ENCODE measurements at places on chromosomes 2 and 18.

GRCh38 chr2:235668782-235669181 lies 174.9 kb downstream of the AGAP1 start:
- no peak for DNase-seq

DNA sequence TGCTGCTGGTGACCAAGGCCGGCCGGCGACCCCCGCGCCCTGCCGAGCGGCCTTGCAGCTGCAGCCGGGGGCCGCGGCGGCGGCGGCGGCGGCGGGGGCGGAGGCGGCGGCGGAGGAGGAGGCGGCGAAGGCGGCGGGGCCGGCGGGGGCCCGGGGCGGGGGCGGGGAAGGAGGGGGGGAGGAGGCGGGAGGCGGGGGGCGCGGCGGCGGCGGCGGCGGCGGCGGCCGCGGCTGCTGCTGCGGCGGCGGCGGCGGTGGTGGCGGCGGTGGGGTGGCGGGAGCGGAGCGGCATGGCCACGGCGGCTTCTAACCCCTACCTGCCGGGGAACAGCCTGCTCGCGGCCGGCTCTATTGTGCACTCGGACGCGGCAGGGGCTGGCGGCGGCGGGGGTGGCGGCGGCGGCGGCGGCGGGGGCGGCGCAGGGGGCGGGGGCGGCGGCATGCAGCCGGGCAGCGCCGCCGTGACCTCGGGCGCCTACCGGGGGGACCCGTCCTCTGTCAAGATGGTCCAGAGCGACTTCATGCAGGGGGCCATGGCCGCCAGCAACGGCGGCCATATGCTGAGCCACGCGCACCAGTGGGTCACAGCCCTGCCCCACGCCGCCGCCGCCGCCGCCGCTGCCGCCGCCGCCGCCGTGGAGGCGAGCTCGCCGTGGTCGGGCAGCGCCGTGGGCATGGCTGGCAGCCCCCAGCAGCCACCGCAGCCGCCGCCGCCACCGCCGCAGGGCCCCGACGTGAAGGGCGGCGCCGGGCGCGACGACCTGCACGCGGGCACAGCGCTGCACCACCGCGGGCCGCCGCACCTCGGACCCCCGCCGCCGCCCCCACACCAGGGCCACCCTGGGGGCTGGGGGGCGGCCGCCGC lies 1.5 kb downstream of the POU3F3 start:
- no peak for DNase-seq

- no peak for DNase-seq
Measured at GRCh38 chr2:43223521-43224001, 2.8 kb downstream of the ZFP36L2 start.

GRCh38 chr2:17104454-17104853 lies 413.8 kb downstream of the RAD51AP2 start:
- no peak for DNase-seq

- DNase-seq = no peak
Measured at GRCh38 chr2:38685116-38685735, 19.3 kb downstream of the GALM start.

DNA sequence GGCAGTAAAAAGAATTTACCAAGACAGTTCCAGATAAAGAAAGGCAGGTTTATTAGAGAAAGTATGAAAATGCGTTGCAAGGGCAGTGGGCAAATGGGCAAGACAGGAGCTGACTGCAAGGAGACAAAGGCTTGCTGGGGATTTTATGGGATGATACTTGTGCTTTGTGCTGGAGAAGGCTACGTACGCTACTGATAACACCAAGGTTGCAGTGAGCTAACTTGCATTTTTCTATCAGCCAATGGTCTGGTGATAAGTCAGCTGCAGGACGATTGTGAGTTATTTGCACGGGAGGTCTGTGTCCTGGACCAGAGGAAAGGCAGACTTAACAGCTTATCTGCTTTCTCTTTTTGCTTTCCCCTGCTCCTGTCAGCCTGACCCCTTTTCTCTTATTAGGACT lies 116.5 kb downstream of the PMS1 start:
- no peak for DNase-seq

Measured in naive B cell (primary cell).